ENCODE measurements at places on chromosomes 1 and 21.

DNA sequence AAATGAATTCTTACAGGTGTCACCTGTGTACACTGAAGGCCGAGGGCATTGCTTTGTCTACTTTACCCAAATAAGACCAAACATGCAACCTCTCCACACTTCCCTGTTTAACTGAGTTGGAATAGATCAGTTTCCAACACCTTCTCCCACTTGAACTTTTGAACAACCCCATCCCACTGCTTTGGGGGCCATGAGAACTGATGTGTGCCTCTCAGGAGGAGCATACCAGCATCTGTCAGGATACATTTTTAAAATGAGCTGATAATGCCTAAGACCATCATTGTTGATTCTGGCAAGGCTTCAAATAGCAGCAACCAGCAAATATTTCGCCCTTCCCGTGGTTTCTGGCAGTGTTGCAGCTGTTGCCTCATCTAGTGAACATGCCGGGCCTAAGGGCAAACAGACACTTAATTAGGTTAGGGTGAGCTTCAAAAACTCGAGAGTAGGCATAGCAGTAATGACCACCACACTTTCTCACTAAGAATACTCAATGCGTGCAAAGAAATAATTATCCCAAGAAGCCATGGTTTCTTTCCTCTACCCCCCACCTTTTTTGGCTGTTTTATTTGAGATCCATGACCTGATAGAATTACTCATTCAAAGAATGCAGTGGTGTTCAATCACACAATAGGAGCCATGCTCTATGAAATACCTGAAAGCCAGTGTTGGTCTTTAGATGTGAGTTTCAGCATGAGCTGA is 63.7 kb downstream of the MAP10 start:
- no peak for DNase-seq

DNA sequence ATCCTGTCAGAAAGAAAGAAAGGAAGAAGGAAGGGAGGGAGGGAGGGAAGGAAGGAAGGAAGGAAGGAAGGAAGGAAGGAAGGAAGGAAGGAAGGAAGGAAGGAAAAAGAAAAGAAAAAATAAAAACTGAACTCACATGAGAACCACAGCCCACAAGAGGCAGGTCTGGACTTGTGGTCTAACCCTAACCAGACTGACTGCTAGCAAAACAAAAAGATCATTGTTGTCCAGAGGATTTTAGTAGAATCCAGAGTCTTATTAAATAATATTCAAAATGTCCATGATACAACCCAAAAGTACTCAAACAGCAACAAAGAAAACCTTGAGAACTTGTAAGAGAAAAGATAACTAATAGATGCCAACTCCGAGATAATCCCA is 4.7 kb upstream of the ITGB2 start:
- DNase-seq, result no peak

GRCh38 chr1:64530969-64531692 is 61.2 kb downstream of the CACHD1 start:
- no peak for DNase-seq

DNA sequence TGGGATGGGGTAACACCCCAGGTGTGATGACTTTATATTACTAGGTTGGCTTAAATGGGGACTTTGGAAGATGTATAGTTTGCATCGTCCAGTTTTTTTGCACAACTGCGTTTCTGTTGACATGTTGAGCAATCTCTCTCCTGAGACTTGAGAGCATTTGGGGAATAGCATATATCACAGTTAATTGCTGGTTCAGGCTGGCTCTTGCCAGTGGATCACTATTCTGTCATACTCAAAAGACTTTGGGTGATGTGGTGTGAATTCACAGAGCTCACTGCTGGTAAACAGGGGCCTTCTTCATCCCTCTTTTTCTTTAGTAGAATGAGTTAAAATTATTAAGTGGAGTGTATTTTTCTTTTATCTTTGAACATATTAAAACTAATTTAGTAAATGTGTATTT is 44.3 kb downstream of the LHX9 start:
- no peak for DNase-seq

DNA sequence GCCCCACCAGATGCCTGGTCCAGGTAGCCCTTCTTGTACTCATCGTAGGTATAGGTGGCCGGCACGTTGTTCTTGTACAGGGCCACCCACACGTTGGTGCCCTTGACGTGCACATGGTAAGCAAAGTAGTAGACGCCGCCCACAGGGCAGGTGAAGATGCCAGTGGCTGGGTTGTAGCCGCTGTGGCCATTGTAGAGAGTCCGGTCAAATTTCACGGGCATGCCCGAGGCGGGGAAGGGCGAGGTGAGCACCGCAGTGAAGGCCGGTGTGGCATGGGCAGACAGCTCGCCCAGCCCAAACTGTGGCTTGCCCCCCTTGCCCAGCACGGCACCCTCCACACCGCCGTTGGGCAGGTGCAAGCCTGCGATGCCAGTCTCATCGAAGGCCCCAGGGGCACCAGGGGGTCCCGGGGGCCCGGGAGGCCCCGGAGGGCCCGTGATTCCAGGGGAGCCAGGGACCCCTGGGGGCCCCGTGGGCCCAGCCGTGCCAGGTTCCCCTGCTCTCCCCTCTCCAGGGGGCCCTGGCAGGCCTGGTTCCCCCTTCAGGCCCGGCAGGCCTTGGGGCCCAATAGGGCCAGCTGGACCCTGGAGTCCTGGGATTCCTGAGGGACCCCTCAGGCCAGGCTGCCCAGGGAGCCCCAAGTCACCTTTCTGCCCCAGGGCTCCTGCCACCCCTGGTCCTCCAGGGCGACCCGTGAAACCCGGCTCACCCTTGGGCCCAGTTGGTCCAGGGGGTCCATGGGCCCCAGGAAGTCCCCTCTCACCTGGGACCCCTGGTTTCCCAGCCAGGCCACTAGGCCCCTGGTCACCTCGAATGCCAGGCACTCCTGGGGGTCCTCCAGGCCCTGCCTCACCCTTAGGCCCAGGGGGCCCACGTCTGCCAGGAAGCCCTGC is 9.2 kb downstream of the ADPRS start:
- no peak for DNase-seq
